ENCODE measurements at places on chromosomes 2 and 18.

- no peak for DNase-seq
These were observed 10.4 kb upstream of the MAP3K2 start for GRCh38 chr2:127398239-127398590.

DNA sequence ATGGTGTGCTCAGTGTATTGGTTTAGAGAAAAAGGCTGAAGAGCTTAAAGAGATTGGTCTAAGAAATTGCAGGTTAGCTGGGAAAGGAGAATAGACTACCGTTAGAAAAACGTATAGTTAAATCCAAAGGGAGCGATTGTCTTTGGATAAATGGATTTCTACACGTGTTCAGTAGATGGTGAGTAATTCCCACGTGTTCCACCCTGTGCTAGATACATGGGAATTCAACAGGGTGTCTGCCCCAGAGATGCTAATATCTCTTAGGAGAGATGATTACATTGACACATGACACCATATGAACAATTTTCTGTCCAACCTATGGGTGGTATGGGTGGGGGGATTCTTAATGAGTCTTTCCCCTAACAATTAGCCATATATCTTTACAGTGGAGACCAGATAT is 99.8 kb downstream of the TDRD15 start:
- no peak for DNase-seq

DNA sequence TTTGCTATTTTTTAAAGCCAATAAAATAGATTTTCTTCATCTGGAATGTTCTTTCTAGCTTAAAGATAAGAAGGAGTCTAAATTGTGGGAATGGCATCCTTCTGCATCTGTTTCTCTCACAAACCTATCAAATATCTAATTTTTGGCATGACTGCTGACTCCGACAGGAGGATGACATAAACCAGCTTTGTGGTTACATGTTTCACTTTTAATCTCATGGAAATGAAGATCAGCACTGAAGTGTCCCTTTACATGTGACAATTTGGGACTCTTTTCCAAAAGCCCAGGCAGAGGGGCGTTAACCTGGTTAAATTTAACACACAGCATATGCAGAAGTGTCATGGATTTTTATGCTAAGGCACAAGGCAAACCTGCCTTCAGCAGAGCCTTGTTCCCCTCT is 694.7 kb downstream of the ARHGAP15 start:
- DNase-seq = no peak

DNA sequence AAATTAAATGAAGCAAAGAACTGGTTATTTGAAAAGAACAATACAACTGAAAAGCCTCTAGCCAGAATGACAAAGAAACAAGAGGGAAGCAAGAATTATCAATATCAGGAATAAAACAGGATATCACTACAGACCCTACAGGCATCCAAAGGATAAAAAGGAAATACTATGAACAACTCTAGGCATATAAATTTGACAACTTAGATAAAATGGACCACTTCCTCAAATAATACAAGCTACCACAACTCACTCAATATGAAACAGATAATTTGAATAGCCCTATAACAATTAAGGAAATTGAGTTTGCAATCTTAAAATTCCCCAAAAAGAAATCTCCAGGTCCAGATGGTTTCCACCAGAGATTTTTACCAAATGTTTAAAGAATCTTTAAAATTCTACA is 19.8 kb downstream of the RPRD1A start:
- DNase-seq = no peak

DNA sequence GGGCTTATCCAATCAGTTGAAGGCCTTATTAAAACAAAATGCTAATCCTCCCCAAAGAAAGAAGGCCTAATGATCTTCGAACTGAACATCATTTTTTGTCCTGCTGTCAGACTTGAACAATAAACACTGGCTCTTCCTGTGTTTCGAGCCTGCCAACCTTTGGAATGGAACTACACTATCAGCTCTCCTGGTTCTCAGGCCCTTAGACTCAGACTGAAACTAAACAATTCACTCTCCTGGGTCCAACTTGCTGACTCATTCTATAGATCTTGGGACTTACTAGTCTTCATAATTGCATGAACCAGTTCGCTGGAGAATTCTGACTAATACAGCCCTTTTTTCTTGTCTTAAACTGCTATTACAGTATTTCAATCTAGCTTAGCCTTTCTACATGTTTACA is 235.2 kb downstream of the LNPK start:
- DNase-seq = no peak

DNA sequence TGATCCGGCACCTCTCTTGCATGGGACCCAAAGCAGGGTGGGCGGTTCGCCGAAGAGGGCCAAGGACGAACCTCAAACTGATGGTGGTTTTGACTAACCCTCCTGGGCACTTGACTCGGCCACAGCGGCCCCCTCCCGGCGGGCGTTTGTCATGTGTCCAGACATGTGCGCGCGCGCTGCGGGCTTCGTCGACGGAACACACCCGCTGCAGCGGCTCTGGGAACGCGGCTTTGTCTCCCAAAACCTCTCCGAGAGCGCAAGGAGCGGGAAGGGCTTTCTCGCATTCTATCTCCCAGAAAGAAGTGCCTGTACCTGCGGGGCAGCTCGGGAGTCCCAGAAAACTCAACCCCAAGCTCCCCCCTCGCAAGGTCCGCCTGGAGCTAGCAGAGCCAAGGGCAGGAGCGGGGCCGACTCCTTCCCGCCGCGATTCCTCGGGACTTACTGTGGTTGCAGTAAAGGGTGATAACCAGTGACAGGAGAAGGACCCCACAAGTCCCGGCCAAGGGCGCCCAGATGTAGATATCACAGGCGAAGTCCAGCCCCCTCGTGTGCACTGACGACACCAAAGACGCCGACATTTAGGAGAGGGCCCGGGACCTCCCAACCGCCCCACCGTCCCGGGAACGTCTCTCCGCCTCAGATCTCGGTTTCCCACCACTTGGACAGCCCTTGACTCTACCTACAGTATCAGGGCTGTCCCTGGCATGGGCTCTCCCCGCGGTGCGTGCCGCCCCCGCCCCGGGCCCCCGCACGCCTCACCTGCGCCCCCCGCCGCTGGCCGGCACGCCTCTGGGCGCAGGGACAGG is 1.6 kb downstream of the CD8A start:
- no peak for DNase-seq

DNA sequence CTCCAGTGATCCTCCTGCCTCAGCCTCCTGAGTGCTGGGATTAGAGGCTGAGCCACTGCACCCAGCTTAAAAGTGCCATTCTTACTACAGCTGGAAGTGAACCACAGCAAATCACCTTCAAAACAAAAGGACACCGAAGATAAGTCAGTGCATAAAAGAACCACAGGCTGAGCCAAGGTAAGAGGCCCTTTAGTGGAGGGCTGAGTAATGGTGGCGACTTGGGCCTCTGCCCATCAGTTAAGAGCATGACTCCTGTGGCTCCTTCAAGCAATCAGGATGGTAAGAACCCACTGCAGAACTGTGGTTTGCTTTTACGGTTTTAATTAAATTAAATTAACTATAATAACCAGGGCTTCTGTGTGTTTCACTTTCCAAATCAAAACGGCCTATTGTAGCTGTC is 75.1 kb downstream of the CTAGE1 start:
- DNase-seq = no peak

GRCh38 chr2:234422981-234423431 is 73.9 kb downstream of the ARL4C start:
- no peak for DNase-seq

Measured in stimulated activated CD8-positive, alpha-beta memory T cell treated with anti-CD3 and anti-CD28 coated beads, Interleukin-4, amount 100 ng/mL, for 4 hours (primary cell).